Stimulated activated CD8-positive, alpha-beta memory T cell treated with anti-CD3 and anti-CD28 coated beads, Interleukin-4, amount 100 ng/mL, for 1 hour (primary cell): ENCODE measurements at places on chromosomes 6 and 20.

DNA sequence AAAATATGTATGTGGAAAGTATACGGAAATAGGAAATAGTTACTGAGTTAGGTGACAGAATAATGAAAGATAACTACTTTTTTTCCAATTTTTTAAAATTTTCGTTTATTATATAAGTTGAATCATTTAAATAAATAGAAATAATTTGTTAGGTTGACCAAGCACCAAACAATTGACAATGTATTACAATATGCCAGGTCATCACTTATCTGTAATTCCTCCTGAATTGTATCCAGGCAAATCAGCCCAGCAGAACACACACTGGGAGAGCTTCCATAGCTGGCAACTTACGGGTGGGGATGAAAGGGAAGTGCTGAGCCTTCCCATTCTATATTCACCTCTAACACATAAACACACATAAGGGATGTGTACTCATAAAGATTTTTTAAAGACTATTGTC is 40.7 kb downstream of the FAXC start:
- DNase-seq, result no peak

- no peak for DNase-seq
Observed at GRCh38 chr6:2598867-2599266, 151.9 kb downstream of the MYLK4 start.

DNA sequence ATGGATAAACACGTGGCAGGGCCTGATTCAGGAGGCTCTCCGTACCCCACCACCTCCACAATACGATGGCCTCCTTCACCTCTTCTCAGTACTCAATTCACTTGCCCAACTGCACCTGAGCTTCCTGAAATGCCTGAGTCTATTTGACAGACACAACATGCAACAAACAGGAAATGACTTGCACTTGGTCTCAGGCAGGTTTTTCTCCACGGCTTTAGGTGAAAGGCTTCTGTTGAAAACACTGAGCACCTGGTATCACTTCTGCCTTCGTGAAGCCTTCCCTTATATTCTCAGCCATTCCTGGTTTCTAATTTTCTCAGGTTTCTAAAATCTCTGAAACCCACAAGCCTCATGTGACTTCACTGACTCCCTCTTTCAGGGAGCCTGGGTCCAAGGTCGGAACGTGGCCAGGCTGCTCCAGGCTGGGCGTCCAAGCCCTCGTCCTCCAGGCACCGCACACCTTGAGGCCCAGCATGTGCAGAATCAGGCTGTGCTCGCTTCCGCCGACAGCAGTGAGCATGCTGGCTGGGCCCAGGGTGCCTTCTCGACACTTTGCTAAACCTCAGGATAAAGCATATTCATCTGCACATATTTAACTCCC is 34.7 kb downstream of the TAF4 start:
- DNase-seq, result no peak

DNA sequence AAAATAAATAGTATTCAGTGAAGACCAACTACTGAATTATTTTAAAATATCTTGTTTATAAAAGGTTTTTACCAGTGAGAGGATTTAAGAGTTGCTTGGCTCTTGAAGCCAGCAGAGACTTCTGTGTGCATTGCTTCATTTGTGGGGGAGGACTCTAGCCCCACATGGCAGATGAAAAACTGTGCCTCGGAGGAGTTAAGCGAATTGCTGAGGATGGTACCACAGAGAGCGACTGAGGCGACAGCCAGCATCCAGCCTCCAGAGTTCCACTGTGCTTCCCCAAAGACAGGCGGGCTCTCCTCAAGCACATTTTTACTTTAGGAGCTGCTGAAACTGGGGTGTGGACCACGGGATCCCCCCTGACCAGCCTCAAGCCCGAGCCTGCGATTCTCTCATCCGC is 80.7 kb downstream of the THBS2 start:
- no peak for DNase-seq

- no peak for DNase-seq
Observed at GRCh38 chr6:17169291-17169690, 67.4 kb downstream of the STMND1 start.

- DNase-seq, result no peak
Observed at GRCh38 chr6:122770835-122771601, 8.5 kb upstream of the FABP7 start.

- DNase-seq, result no peak
Observed at GRCh38 chr6:6402006-6402405, 81.5 kb upstream of the F13A1 start.
